Stimulated activated naive CD4-positive, alpha-beta T cell (primary cell): ENCODE measurements at places on chromosomes 11 and 22.

GRCh38 chr11:118856314-118856713, 27.4 kb upstream of the CXCR5 start:
- no peak for DNase-seq

GRCh38 chr22:37169406-37169805, 18.6 kb downstream of the C1QTNF6 start:
- DNase-seq: no peak

- no peak for DNase-seq
Observed at GRCh38 chr11:131713529-131714134, 343.2 kb downstream of the NTM start.

GRCh38 chr11:72238492-72239312, 5.3 kb downstream of the PHOX2A start:
- no peak for DNase-seq

- no peak for DNase-seq
Observed at GRCh38 chr11:15985127-15985859, 371.1 kb downstream of the SOX6 start.

GRCh38 chr11:127034973-127035372, 34.4 kb upstream of the KIRREL3 start:
- DNase-seq: no peak

DNA sequence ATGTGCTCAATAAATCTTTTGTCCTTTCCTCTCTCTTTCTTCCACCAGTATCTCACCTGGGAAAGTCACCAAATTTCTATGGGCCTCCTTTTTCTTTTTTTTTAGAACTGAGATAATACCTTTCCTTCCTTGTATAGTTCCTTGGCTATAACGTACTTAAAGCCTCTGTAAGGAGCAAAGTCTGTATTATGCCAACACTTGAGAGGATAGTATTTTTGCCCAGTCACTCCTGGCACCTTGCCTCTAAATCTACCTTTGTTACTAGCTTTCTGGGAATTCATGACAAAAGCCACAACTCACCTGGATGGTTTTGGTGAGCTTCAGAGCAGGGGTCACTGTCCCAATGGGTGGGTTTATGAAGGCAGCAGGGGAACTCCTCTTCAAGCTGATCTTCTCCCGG, 12.2 kb downstream of the POLDIP3 start:
- DNase-seq: no peak

GRCh38 chr11:95976550-95976949, 52.6 kb upstream of the MTMR2 start:
- no peak for DNase-seq

DNA sequence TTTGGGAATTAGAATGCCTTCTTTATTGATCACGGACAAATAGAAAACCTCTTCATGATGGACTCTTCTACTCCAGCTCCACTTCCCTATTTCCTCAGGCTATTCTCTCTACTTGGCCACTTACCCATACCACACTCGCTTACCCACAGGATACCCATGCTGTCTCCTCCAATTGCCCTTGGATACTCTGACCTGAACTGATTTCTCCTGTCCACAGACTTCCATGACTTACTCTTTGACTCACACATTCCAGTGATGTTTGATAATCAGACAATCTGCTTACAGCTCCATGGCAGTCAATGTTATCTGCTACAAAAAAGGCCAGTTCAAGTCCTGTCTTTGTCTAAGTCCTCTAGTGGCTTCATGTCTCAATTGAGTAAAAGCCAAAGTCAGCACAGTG, 292.0 kb upstream of the CTSC start:
- DNase-seq: no peak

- no peak for DNase-seq
Observed at GRCh38 chr22:50246242-50247175, 1.7 kb upstream of the TUBGCP6 start.

DNA sequence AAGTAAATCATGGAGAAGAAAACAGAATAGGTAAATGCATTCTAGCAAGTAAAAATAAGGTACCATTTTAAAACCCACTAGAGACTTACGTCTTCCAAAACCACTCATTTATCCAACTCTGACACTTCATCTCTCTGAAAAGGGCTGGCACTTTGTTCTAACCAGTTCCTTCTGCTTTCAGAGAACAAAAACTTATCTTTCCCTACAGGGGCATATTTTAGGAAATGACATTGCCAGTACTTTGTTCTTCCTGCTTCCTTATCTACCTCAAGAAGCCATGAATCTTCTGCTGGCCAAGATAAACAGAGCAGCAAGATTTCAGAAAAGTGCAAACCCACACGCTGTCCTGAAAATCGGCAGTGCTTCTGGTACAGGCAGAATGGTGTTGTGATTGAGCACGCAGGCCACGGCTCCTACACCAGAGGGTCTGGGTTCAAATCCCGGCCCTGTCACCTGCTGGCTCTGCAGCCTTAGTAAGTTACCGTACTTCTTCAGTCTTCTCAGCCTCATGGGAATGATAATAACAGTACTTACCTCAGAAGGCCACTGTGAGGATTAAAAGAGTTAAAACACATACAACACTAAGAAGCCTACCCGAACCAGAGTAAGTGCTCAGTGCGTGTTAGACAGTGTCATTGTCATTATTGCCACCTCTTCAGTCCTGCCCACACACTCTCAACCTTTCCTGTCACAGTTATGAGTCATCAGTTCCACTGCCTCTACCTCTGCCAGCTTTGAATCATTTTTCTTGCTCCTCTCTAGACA, 11.0 kb downstream of the MPZL3 start:
- DNase-seq: no peak

DNA sequence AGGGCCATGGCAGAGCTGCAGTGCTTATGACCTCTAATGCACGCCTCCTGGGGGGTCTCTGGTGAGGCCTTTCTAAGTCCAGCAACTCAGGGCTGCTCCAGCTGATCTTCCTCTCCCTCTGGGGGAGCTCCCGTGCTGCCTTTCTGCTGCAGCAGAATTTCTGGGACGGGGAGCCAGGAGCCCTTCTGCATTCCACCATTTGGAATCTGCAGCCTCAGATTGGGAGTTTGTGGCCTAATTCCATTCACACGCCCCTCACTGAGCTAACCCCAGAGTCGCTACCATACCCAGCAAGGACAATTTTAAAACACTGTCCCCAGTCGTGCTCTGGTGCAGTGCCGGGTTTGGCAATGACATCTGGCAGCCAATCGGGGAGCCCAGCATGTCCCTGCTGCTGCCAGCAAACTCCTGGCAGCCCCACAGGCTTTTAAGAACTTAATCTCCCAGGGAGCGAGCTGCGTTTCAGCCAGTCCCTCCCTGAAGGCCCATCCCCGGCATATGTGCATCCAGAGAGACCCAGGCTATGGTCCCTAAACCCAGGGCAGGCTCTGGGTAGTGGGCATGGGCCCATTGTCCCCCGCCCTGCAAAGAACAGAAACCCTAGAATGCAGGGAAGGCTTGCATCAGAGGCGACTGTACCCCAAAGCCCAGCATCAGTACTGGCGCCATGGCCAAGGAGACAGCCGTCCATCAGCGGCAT, 4.7 kb downstream of the SHANK2 start:
- DNase-seq: no peak

DNA sequence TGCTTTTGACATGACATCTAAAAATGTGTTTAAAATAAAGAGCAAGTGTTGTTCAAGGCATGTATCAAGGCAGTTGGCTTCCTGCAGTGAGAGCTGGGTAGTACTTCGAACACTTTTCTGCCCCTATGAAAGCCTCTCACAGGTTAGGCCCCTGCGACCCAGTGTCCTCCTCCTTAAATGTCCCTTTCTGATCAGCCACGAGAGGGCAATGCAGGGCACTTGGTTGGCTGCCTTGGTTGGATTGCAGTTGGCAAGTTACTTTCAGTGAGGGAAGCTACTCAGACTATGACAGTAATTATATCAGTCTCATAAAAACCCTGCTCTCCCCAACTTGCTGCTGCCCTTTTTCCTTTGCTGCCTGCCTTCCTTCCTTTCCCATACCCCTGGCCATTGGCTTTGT, 743.8 kb downstream of the NTM start:
- no peak for DNase-seq

- DNase-seq: no peak
Observed at GRCh38 chr22:31039393-31039792, 41.7 kb upstream of the SMTN start.
